ENCODE measurements at places on chromosomes 3 and 15. TPM values are rescaled to one million over a fixed set of nuclear protein-coding genes. Genes with fewer than 3 reads are reported as not detected.
A peak's percentile ranks its signal among the peaks of the same experiment; 100 is the strongest.

DNA sequence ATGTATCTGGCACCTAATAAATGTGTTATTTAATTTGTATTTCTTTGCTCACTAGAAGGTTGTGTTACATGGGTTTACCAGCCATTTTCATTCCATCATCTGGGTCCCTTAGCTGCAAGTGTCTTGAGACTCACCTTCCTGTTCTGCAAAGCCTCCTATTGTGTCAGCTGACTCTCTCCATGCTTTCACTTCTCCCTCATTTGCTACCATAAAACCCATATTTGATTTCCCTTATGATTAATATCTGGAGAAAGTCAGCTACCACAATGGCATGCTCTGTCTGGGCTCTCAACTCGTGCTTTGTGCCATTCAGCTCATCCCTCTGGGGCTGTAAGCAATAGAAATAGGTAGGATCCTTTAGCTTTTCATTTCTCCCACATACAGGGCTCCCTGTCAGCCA lies 79.5 kb upstream of the EIF1B start:
- no peaks in the 10 kb centered on the region for H3K27me3 ChIP-seq
- no peak for DNase-seq
- H3K4me3 ChIP-seq: no peak overlapping the region
- H3K36me3 ChIP-seq: no peaks in the 10 kb centered on the region

Gene SLC38A3
- 98.1 TPM for total RNA-seq

DNA sequence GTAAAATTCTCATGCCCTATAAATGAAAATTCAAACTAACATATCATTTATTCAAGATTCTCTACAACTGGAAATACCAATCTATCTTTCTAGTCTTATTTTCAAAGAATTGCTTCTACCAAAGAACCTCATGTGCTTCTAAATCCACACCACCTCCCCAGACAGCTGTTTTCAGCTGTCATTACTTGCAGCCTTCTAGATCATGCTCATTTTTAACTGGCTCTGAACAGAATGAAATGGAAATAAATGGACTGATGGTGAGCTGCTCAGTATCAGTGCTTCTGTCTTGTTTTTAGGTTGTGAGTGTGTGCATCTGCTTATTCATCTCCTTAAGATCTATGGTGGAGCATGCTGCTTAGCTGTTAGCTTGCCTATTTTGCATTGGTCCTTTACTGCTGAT lies 29.4 kb downstream of the GOLGB1 start:
- H3K27ac ChIP-seq: no peak overlapping the region
- no peak for DNase-seq
- H3K4me3 ChIP-seq: no peak overlapping the region

Gene TJP1
- total RNA-seq: 13.5 TPM

GRCh38 chr3:127791221-127791913 lies 30.9 kb downstream of the MGLL start:
- H3K27me3 ChIP-seq: no peaks in the 10 kb centered on the region
- H3K27ac ChIP-seq: no peak overlapping the region
- H3K36me3 ChIP-seq: peaks cover 14% of the 10 kb centered on the region
- DNase-seq: no peak
- no peak overlapping the region for H3K4me3 ChIP-seq

Gene SAMD7
- not detected for total RNA-seq

Gene HDAC11
- total RNA-seq: 3.8 TPM

DNA sequence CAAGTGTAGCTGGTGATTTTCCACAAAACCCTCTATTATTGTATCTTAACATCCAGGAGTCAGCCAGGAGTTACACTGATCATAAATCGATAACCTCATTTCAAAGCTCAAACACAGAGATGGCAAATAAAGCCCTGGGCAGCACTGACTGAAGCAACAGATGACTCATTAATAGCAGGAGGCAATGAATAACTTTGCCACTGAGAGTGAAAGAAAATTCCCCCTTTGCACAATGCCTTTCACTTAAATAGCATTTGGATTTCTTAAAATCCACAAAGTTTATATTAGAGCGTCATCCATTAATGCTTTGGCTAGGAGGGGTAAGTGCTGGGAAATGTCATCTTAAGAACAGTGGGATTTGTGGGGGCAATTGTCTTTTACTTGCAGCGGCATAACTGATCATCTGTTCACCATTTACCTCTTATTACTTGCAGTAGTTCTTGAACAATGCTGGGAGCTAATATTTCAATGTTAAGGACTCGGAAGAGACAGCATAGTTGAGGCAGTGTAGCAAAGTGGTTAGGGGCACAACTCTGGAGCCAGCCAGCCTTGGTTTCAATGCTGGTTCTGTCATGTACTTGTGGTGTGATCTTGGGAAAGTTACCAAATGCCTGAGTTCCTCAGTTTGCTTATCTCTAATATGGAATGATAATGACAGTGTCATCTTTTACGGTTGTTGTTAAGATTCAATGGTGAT lies 630.4 kb upstream of the TBL1XR1 start:
- DNase-seq: no peak
- no peaks in the 10 kb centered on the region for H3K36me3 ChIP-seq
- H3K4me1 ChIP-seq: peaks cover 11% of the 10 kb centered on the region
- peak overlapping the region; percentile 32 for H3K4me3 ChIP-seq
- H3K27me3 ChIP-seq: no peaks in the 10 kb centered on the region

GRCh38 chr15:26179906-26180305 lies 316.8 kb upstream of the ATP10A start:
- no peak for DNase-seq
- H3K36me3 ChIP-seq: no peaks in the 10 kb centered on the region
- H3K27ac ChIP-seq: no peak overlapping the region
- no peaks in the 10 kb centered on the region for H3K4me1 ChIP-seq

DNA sequence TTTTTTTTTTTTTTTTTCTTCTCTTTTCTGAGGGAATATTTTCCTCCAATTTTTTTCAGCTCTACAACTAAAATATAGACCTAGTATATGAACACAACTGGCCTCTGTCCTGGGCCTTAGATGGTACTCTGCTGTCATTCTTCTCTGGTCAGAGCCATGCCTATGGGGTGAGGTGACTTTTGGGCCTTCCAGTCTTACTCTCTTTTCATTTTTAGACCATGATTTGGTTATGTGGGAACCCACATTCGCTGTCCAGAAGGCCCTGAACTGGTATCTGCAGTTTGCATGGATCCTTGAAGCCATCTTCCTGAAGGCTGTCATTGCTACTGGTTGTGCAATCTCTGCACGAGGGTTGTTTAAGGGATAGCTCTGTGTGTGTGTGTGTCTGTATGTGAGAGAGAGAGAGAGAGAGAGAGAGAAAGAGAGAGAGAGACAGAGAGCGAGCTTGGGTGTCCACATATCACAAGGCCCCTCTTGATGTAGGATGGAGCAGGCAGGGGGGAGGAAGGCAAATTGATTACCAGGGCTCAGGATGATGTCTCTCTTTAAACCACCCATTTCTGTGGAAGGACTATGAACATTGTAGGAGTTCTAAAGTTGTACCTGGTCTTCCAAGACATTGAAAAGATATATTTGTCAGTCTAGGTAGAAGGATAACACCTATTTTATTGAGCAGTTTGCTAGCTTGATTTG lies 6.9 kb downstream of the TGFBR2 start:
- DNase-seq: no peak
- H3K4me1 ChIP-seq: peaks cover 2% of the 10 kb centered on the region
- no peak overlapping the region for H3K4me3 ChIP-seq
- no peaks in the 10 kb centered on the region for H3K36me3 ChIP-seq

Gene ST6GAL1
- total RNA-seq: 376 TPM

- no peaks in the 10 kb centered on the region for H3K27me3 ChIP-seq
- peaks cover 19% of the 10 kb centered on the region for H3K4me1 ChIP-seq
- H3K4me3 ChIP-seq: no peak overlapping the region
Observed at GRCh38 chr15:60682115-60682514, 203.2 kb upstream of the ICE2 start.

GRCh38 chr3:66035763-66036477 lies 2.8 kb downstream of the MAGI1 start:
- peaks cover 31% of the 10 kb centered on the region for H3K4me1 ChIP-seq
- H3K27ac ChIP-seq: peak overlapping the region; percentile 96
- no peaks in the 10 kb centered on the region for H3K36me3 ChIP-seq
- no peaks in the 10 kb centered on the region for H3K27me3 ChIP-seq
- DNase-seq: no peak

GRCh38 chr3:120741837-120742197 lies 499 bp downstream of the RABL3 start:
- peak overlapping the region; percentile 89 for H3K4me3 ChIP-seq
- peak overlapping the region; percentile 89 for H3K27ac ChIP-seq
- DNase-seq: no peak
- H3K4me1 ChIP-seq: peaks cover 2% of the 10 kb centered on the region
- no peaks in the 10 kb centered on the region for H3K36me3 ChIP-seq

DNA sequence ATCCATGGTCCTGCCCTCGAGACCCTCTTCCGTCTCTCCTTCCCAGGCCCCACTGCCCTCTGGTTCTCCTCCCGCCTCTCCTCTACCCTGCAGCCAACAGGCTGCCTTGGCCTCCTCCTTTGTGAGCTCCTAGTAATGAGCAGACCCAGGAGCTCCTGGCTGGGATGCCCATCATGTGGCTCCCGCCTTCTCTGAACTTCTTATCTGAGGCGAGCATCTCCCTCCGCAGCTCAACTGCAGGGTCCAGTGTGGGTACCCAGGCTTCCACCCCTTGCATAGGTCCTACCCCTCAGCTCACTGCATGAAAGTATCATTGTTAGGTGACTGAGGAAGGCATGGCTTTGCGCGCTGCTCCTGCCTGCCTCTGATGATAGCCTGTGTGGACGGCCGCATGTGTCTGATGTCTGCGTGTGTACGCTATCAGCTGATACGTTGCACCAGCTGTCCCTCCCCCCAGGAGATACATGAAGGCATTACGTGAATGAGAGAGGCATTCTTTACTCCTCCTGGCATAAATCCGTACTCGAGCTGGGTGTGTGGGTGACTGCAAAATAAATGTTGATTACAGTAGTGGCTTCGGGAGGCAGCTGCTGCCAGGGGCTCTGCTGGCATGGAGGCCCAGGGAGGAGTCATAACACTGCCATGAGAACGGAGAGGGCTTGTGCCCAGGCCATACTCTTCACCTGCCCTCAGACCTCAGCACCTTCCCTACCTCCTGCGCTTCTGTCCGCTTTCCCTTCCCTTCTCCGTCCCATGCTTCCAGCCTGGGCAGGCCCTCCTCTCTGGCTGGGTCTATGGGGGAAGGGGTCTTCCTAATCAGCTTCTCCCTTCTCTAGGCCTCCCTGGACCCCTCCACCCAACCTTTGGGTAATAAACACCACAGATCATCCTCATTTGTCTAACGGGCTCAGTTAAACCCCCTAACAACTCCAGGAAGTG lies 48.8 kb downstream of the ZNF710 start:
- no peak overlapping the region for H3K4me3 ChIP-seq
- no peaks in the 10 kb centered on the region for H3K36me3 ChIP-seq
- H3K4me1 ChIP-seq: peaks cover 10% of the 10 kb centered on the region
- no peaks in the 10 kb centered on the region for H3K27me3 ChIP-seq

DNA sequence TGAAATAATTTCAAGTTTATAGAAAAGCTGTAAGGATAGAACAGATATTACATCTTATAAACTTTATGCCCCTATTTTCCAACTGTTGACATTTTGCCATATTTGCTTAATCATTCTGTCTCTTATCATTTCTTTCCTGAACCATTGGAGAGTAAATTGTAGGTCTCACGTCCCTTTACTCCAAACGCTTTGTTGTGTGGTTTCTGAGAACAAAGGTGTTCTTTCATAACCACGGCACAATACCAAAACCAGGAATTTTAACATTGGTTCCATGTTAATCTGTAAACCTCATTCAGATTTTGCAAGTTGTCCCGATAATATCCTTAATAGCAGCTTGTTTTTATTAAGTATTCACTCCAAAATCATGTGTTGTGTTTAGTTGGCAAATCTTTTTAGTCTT lies 134.8 kb downstream of the AKAP13 start:
- H3K27me3 ChIP-seq: no peaks in the 10 kb centered on the region
- H3K4me3 ChIP-seq: no peak overlapping the region
- H3K36me3 ChIP-seq: no peaks in the 10 kb centered on the region
- no peak for DNase-seq

Gene ATP13A5
- not detected for total RNA-seq

Gene TIMP4
- total RNA-seq: 1.7 TPM

DNA sequence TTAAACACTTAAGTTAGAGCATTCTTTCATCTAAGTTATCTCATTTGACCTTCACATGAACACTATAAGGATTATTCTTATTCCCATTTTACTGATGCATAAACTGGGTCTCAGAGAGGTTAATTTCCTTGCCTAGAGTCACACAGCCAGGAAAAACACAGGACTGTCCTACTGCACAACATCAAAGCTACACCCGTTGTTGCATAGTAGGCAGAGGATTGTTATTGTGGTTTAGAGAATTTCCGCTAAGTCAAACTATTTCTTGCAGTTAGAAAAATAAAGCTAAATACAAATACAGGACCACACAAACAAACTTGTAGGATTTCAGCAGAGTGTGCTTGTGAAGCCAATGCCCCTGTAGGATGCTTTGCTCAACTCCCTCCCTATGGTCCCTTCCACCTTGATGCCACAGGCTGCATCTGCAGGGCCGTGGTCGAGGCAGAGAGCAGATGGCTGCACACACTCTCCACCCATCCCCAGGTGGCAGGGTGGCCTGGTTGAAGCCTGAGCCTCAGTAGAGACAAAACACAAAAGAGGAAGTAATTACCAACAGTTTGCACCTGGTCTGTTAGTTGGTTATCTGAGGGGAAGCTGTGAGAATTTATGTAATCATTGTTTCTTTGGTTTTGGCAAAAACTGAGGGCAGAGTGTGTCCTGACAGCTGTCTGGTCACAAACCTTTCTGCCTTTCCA lies 41.1 kb upstream of the SKOR1 start:
- no peak for DNase-seq
- no peaks in the 10 kb centered on the region for H3K4me1 ChIP-seq
- no peaks in the 10 kb centered on the region for H3K36me3 ChIP-seq
- no peak overlapping the region for H3K27ac ChIP-seq

DNA sequence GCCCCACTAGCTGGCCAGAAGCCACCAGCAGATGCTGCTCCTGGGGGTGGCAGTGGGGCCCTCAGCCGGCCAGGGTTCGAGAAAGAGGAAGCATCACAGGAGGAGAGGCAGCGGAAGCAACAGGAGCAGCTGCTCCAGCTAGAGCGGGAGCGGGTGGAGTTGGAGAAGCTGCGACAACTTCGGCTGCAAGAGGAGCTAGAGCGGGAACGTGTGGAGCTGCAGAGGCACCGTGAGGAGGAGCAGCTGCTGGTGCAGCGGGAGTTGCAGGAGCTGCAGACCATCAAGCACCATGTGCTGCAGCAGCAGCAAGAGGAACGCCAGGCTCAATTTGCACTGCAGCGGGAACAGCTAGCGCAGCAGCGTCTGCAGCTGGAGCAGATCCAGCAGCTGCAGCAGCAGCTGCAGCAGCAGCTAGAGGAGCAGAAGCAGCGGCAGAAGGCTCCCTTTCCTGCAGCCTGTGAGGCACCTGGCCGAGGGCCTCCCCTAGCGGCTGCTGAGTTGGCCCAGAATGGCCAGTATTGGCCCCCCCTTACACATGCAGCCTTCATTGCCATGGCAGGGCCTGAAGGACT lies 17.5 kb upstream of the APEH start:
- no peaks in the 10 kb centered on the region for H3K27me3 ChIP-seq
- no peak overlapping the region for H3K4me3 ChIP-seq
- no peak for DNase-seq
- no peak overlapping the region for H3K27ac ChIP-seq
- no peaks in the 10 kb centered on the region for H3K36me3 ChIP-seq

- no peak overlapping the region for H3K4me3 ChIP-seq
- no peaks in the 10 kb centered on the region for H3K4me1 ChIP-seq
- no peak for DNase-seq
- H3K27me3 ChIP-seq: no peaks in the 10 kb centered on the region
- no peak overlapping the region for H3K27ac ChIP-seq
- H3K36me3 ChIP-seq: no peaks in the 10 kb centered on the region
Observed at GRCh38 chr3:140494970-140495369, 182.9 kb upstream of the TRIM42 start.
